ENCODE measurements at places on chromosomes 6 and 20.

- DNase-seq, result no peak
Measured at GRCh38 chr20:54048891-54049545, 21.4 kb downstream of the BCAS1 start.

DNA sequence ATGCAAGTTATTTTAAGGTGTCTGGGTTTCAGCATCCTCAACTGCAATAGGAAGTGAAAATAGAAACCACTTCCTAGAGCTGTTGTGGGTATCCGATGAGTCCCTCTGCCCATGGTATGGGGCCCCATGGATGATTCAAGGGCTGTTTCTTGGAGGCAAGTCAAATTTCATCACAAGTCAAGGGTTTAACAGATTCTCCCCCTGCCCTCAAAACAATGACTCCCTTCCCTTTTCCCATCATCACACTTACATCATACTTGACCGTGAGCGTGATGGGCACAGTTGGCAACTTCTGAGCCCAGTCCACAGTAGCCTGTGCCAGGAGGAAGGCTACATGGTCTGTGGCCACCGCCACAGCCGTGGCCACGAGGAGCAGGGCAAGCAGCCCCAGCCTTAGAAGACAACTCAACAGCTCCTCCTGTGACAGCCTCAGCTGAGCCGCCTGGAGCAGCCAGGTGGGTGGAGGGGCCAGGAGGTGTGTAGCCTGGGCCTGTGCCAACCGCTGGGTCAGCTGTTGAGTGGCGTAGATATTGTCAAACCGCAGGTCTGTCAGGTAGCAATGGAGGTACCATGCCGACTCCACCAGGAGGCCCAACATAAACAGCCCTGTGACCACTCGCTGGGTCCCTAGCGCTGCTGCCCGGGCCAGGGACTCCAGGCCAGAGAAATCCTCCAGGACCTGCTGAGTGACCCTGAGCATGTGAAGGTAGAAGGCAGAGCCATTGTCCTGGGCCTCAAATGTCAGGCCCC is 5.2 kb downstream of the OCSTAMP start:
- DNase-seq, result peak; percentile 43

- no peak for DNase-seq
Measured at GRCh38 chr6:40937491-40937890, 101.5 kb downstream of the UNC5CL start.

DNA sequence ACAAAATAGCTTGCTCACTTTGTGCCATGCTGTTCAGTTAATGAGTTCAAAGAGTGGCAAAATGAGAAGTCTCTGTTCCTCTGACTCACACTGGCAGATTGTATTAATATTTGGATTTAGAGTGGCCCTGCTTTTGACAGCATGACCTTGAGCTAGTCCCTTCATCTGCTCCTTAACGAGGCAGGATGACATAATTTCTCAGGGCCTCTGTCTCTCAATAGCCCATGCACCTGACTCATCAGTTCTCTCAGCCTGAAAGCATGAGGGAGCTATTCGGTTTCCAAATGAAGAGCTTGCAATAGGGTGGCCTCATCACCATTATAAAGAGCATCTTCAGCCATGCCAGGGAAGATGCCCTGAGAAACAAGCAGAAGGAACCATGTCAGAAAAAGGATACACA is 38.2 kb downstream of the CAP2 start:
- no peak for DNase-seq

DNA sequence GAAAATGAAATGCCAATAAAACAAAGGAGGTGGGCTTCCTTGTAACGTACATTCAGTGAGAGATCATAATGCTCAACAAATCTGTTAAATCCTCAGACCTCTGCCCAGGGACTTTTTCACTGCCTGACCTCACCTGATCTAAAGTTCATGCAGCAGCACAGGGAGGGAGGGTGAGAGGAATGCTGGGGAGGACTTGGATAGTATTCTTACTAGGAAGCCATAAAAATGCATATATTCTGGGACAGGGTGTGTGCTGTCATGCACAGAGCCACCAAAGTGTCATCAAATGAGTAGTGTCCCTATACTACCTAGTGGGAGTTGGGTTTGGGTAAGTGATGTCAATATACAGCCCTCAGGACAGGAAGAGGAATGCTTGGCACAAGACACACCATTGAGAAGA is 32.6 kb downstream of the CLIC5 start:
- no peak for DNase-seq

- no peak for DNase-seq
Measured at GRCh38 chr20:56347628-56348304, 11.0 kb upstream of the FAM210B start.

DNA sequence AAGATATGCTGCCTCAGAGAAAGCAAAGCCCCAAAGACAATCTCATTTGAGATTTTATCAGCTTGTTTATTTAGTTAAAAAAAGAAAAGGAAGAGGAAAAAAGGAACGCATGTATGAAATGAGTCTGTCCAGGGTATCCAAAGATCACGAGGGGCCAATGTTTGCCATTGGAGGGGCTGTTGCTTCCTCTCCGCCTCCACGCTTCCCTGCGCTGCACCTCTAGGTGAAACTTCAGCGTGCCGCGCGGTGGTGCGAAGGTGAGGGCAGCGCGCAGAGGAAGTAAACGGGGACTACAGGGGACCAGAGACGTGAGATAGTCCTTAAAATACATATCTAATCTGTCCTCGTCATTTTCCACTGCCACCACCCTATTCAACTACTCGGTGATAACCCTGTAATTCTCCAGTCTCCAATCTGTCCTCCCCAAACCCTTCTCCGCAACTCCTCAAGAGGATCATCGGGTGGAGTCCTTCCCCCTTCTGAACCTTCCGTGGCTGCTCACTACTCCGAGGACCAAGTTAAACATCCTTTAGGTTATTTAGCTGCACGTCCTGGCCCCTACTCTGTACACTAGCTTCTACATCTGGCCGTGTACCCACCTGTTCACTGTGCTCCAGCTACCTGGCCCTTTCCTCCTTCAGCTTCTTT is 1.1 kb upstream of the DCBLD1 start:
- DNase-seq, result no peak

- no peak for DNase-seq
Measured at GRCh38 chr6:51260003-51260402, 441.3 kb downstream of the TFAP2B start.

- no peak for DNase-seq
Measured at GRCh38 chr6:158168040-158168289, at the start of gene SERAC1. Gene SERAC1 (minus strand): TSS chr6:158168262. CDS start chr6:158158363, 9,899 bp downstream.

DNA sequence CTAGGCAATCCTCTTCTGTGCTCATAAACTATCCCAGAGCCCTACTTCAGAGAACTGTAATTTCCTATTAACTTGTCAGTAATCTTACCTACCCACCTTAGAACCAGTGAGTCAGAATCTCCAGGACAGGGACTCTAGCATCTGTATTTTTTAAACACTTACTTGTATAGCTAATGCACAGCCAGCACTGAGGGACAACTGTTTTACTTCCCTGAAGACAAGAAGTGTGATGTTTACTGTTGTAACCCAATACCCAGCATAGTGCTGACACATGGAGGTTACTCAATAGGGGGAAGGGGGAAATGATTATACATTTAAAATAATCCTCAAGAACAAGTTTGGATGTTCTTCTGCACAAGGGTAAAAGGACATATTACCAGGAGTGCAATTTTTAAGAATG is 130.8 kb downstream of the BTBD9 start:
- no peak for DNase-seq

DNA sequence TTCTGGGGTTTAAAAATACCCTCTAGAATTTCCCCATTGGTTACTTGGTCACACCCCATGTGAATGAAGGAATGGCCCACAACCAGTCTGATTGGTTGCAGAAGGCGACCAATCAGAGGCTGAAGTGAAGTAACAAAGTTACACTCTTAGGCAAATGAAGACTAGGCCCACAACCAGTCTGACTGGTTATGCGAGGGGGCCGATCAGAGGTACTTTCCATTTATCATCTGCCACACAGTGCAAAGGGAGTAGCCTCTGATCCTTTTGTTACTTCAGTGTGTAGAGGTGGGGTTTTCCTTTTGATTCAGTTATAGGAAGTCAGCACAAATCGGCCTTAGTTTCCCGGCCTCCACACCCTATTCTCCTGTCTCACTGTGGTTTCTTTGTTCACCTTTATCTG is 61.2 kb upstream of the SGK1 start:
- DNase-seq, result peak; percentile 21

GRCh38 chr6:156781861-156782631 is 4.9 kb downstream of the ARID1B start:
- DNase-seq, result no peak

DNA sequence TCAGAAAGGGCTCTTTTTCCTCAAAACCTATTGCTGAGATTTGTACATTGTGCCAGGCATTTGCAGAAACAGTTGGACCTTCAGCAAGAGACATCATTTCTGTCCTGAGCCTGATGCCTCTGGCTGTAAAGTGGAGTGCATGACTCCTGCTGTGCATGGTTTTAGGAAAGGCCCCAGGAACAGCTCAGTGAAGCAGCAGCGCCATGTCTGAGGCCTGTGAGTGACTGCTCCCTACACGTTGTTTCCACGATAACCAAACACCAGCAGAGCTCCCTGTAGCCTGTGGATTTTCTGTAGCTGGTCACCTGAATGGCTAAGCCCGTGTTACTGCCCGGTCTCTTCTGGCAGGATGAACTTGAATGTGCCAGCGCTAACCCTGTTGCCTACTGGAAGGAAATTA is 232.5 kb downstream of the TFAP2C start:
- DNase-seq, result no peak

- DNase-seq, result no peak
Measured at GRCh38 chr6:166659581-166659980, 32.5 kb upstream of the RPS6KA2 start.

DNA sequence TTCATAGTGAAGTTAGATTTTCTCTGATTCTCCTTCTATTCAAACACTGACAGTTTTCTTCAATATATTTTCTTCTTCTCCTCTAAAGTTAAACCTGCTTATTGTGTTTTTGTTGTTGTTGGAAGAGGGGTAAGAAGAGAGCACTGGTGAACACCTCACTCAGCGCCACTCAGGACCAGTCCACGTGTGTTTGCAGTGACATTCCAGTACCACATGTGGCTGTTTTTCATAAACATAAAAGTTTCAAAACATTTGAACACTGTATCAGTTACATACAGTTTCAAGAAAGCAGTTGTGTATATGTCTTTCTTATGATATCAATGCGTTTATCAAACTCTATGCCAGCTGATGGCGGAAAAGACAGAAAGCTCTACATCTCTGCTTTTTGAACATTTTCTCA is 86.7 kb downstream of the HMGCLL1 start:
- DNase-seq, result no peak

DNA sequence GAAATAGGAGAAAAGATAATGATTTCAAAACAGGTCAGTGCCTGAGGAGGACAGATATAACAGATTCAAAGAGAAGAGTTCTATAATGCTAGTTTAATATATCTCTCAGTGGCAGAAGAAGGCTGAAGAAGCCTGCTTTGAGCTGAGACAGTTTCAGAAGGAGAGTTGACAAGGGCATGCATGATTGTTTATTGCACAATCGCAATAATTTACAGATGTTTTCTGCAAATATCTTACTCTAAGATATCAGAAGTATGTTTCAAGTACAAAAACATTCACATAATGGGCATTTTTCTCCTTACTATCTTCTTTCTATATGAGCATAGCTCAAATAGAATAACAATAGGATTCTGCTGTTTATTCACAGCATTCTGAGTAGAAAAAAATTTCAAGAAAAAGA is 557.7 kb upstream of the NRSN1 start:
- no peak for DNase-seq

- DNase-seq, result no peak
Measured at GRCh38 chr20:56952258-56953047, 314.0 kb downstream of the BMP7 start.

- peak; percentile 18 for DNase-seq
Measured at GRCh38 chr20:21166801-21167200, 40.9 kb downstream of the KIZ start.

DNA sequence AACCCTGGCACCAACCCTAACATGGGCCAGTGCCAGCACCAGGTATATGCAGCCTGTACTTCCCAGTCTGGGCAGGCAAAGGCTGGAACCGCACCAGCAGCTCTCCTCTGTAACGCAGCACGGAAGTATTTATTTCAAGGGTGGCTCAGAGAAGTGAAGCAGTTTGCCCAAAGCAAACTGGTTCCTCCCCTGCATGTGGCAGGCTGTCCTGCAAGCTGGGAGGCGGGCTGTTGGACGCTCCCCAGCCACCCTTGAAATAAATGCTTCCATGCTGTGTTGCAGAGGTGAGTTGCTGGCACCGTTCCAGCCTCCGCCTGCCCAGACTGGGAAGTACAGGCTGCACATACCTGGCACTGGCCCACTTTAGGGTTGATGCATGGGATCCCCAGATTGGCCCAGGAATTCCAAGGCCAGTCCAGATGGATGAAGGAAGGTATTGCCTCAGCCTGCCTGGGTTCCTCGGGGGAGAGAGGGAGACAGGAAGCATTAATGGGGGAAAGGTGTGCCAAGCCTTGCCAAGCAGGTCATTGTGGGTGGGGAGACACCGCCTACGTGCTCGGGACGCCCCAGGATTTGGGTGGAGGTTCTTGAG is 49.8 kb downstream of the PPARD start:
- DNase-seq, result no peak
